ENCODE measurements at places on chromosomes 4 and X.

DNA sequence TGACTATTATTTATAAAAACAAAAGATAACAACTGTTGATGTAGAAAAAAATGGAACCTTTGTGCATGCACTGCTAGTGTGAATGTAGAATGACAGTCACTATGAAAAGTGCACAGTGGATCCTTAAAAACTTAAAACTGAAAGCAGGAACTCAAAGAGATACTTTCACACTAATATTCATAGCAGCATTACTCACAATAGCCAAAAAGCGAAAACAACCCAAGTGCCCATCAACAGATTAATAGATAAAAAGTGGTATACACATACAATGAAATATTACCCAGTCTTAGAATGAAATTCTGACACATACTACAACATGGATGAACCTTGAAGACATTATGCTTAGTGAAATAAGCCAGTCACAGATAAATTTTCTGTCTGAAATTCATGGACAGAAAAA lies 23.8 kb downstream of the CENPC start:
- DNase-seq: no peak

- DNase-seq: no peak
Measured at GRCh38 chr4:54254915-54255246, 25.8 kb downstream of the PDGFRA start.

- no peak for DNase-seq
Measured at GRCh38 chrX:72079607-72080006, 52.1 kb downstream of the RTL5 start.

- DNase-seq: no peak
Measured at GRCh38 chr4:25925486-25926201, 11.6 kb downstream of the SMIM20 start.

GRCh38 chrX:29690061-29690460 lies 525.3 kb upstream of the MAGEB2 start:
- DNase-seq: no peak

Measured in stimulated activated CD4-positive, alpha-beta T cell treated with anti-CD3 and anti-CD28 coated beads, Interleukin-2, amount 100 ng/mL, for 4 hours (primary cell).